ENCODE measurements at places on chromosomes 6 and 20.

DNA sequence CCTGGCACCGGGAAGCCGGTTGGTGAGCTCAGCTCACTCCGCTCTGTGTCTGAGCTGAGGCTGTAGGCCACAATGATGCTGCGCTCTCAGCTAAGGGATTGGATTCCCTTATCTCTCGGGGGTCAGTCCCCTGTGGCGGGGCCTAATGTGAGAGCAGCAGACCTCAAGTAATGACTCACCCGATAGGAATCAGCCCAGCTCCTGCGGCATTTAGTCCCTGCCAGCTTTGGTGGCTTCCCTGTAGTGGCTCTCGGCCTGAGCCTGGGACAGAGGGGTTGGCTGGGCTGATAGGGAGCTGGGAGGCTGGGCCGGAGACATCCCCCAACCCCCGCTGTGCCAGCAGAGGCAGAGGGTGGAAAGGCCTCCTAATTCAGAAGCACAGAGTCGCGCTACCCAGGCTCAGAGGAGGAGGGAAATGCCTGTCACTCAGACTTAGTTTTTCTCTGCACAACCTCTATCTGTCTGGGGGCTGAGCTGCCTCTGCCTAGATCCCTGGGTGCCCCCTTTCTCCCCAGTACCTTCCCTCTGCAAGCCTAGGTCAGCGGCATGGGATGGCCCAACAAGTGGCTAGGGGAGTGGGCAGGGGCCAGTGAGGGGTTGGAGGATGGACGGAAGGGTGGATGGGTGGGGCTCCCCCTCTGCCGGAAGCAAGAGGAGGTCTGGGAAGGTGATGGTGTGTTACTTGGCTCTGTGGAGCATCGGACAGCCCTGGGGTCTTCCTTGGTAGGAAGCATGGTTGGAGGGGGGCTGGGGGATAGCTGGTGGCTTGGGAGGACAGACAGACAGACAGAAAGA lies 92.2 kb downstream of the CDH22 start:
- DNase-seq, result no peak

DNA sequence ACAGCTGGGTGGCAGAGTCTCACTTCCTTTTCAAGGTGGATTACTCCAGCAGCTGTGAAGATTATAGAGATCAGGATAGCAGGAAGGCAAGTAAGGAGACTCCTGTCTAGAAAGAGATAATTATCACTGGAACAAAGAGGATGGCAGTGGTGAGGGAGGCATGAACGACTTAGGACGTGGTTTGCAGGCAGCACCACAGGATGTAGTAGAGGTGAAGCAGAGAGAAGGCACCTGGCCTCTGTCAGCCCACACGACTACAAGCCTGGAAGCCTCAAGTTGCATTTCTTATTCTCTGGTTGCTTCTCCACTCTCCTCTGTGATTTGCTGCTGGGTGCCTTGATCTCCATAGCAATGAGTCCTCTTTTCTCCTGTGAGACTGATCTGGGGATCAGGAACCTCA lies 62.7 kb downstream of the TSHZ2 start:
- no peak for DNase-seq

DNA sequence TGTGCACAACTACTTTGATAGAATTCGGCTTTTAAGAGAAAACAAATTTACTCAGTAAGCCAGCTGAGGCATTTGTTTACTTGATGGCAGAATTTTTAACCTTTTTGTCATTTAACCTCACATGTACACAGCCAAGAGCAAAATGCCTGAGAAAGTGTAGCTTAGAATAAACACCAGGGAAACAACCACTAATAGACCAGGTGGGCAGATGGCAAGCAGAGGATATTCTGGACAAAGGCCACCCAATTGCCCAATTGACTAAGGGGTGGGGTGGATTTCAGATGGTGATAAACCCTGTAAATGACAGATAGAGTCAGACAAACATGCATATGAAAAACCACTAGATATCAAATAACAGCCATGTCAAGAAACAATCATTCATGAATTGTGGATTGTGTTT lies 190.7 kb upstream of the FBXL4 start:
- DNase-seq, result no peak

DNA sequence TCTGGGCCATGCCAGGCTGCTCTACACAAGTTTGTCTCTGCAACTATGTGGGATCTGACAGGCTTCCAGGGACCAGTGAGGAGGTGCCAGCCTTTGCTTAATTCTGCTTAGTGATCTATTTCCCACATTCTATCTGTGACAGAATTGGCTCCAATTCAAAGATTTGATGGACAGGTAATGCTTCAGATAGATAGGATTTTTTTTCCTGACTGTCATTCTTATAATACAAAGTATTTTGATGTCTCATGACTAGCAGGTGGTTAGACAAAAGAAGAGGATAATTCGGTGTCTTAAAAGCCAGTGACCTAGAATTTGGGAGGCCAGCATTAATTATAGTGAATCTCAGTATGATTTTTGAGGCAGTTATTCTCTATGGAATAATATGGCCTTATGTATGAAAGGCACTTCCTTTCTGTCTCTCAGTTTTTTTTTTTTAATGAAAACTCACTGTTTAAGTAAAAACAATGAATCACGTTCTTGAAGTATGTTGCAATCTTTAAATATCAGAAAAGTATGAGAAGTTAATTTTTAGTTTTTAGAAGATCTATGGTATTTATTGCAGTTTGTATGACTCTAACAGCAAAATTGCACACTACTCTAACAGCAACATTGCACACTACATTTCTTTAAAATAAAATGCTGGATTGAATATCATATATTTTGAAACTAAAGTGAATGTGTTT lies 43.7 kb downstream of the TMEM200A start:
- DNase-seq, result no peak

DNA sequence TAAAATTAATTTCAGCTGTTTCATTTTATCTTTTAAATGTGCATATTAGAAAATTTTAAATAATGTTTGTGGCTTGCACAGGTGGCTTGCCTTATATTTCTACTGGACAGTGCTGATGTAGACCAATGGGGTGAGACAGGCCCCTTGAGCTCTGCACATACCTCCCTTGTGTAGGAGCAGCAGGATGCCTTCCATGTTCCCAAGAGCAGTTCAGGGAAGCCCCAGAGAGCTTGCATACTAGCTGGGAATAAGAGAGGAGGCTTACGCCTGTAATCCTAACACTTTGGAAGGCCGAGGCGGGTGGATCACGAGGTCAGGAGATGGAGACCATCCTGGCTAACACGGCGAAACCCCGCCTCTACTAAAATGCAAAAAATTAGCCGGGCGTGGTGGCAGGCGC lies 61.4 kb downstream of the RFPL4B start:
- DNase-seq, result no peak

DNA sequence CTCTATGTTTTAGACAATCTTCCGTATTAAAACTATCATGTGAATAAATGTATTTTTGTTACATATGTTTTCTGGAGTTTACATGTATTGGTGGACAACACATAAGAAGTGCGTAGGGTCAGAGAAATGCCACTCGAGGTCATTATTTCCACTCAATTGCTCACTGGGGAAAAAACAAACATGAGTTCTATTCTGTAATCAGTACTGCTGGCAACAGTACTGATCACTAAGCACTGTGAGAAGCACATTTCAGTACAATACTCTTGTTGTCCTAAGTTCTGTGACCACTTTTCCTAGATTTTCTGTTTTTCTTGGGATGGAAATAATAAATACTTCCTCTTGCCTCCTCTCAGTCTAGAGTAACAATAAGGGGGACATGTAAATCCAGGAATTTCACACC lies 44.5 kb downstream of the UST start:
- no peak for DNase-seq

DNA sequence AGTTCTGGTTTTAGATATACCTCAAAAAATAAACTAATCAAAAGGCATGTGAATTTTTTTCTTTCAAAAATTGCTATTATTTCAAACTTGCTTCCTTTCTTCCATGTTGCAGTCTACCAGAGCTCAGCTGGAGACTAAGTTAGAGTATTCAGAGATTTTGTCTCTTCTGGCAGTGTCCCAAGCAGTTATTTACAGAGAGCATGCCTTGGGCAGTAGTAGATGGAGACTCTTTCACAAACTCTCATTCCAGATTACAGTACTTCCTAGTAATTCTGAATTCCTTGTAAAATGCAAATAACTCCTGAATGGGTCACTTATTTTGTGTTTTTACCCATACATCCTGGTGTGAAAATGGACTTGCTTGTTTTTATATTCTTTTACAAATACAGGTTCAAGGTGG lies 703.4 kb downstream of the EPHA7 start:
- DNase-seq, result no peak

- DNase-seq, result no peak
These were observed 27.1 kb downstream of the CDYL start for GRCh38 chr6:4803343-4803744.

GRCh38 chr6:112979830-112980229 lies 632.7 kb downstream of the RFPL4B start:
- no peak for DNase-seq

GRCh38 chr6:138498629-138499302 lies 528 bp downstream of the NHSL1 start:
- DNase-seq, result no peak

Measured in activated CD8-positive, alpha-beta memory T cell treated with anti-CD3 and anti-CD28 coated beads for 1 hour (primary cell).